ENCODE measurements at places on chromosomes 1 and 21.
A peak's percentile ranks its signal among the peaks of the same experiment; 100 is the strongest.

DNA sequence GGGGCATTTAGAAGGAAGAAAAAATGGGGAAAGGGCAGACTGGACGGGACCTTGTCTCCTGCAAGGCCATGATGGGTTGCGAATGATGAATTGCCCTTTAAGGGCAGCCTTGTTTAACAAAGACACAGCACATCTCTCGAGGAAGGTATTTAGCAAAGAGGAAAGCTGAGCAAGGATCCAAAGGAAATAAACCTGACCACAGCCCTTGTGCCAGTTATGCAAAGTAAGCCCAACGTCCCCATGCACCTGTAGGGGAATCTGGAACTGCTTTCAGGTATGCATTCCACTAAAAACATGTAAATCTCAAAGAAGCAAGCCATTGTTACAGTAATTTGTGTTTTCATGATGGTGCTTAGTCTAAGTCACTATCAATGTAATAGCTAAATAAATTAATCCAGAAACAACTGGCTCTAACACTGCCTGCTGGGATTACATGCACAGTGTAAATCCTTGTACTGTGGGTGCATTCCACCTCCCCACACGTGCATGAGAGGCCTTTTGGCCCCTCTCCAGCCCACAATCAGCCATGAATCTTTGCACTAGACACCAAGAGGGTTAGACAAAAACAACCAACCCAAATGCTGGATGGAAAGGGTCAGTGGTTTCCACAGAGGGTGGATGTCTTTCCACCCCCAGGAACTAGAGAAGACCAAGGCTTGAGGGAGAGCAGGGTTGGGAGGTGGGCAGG, 228.8 kb upstream of the KAZN start:
- no peak for DNase-seq

DNA sequence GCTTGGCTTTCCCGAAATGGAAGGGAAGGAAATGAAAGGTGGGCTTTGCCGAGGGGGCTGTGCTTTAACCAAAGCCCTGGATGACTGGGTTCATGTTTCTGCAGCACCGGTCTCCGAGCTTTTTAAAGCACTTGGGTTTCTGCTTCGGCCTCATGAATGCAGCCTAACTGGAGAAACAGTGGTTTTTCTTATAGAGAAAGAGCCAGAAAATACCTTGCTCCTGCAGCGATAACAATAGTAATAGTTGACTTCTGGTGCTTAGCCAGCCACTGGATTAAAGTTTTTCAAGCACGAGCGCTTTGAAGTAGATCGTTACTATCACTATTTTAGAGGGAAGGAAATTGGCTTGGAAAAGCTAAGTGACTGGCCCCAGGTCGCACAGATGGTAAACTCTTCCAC, 500 bp upstream of the DOCK7 start:
- no peak for DNase-seq

DNA sequence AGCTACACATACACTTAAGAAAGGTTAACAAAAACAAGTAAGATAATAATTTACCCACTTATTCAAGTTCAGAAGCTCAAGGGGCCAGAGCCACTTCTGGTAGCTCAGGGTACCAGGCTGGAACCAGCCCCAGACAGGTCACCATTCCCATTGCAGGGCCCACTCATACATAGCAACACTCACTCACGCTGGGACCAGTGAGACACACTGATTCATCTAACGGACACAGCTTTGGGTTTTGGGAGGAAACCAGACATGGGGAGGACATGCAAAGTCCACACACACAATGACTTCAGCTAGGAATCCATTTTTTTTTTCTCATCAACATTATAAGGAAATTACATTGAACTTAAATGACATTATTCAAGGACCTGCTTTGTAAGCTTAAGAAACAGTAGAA, 169.1 kb downstream of the ZC3H11B start:
- DNase-seq: no peak

GRCh38 chr1:54413295-54413694, 7.1 kb upstream of the SSBP3 start:
- no peak for DNase-seq

DNA sequence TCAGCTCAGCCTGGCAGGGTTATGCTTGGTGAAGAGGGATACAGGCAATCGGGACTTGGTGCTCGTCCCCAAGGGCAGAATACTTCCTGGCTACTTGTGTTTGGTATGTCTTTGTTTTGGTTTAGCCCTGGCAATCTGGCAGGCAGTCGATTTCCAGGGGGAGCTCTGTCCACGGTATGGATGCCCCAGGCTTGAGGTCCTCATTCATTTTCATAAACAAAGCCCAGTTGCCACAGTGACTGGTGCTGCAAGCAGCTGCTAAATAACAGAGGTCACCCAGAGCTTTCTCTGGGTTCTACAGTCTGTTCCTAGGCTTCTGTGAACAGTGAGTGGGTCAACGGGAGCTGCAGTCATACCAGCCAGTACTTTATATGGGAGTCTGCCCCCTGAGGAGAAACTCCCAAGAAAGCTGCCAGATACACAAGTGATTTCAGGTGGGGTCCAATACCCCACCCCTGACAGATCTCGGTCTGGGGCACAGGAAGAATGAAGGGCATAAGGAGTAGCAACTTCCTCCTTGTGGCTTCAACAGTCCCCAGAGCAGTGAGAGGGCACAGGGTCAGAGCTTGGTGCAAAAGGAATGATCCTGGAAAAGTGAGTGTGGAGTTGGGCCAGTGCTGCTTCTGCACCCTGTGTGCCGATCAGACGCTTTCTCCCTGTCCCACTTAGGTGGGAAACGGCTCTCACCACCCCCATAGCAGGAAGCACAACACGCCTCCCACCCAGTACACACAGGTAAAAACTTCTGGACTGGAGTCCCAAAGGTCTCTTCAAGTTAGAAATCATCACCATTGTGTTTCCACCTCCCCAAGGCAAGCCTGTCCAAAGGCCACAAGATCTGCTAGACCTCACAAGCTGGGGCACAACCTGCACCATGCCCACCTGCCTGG, 55.5 kb downstream of the TGFBR3 start:
- no peak for DNase-seq

DNA sequence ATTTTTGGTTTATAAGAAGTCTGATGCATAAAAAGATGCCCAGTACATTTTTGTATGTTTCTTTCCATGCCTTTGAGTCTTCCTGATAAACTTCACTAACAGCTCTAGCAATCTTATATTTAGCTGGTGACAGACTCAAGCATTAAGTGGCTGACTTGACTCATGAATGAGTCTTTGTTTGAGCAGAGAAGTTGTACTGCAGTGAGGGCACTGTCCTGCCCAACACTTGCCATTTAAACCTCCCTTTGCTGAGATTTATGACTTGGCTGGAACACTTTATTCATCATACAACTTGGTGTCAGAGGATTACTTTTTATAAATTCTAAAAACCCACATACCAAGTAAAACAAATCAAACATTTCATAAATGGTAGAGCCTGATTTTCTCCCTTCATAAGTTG, 14.6 kb upstream of the CAMSAP2 start:
- no peak for DNase-seq

DNA sequence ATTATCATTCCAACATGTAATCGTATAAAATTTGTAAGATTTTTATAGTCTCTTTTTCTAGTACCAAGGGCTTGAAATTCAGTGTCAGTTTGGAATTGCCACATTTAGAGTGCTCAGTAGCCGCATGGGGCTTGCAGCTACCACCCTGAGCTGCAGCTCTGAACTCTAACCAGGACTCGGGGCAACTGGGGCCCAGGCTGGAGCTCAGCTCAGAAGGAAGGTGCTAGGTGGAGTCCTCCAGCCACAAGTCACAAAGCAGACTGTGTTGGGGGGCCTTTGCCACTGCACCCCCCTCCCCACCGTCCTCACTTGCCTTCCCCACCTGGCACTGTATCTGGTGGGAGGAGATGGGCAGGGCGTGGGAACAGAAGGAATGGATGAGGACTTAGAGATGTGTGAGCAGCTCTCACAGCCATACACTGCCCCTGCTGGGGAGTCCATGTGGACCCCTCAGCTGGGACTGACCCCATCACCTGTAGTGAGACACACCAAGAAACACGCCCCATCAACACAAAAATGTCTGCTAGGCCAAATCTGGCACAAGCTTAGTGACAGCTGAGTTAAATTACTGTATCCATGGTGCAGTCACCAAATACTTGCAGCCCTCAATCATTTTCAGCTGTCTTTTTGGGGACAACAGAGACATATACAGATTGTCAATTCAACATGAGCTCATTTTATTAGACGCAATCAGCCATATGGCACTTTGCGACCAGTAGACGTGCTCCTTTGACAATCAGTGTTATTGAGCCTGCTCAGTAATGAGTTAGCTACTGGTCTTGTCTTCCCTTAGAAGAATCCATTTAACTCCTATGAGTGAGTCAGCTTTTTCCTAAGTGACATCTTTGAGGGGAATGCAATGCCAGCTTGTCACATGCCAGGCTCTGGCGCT, 241.7 kb upstream of the RAB4A start:
- DNase-seq: no peak

DNA sequence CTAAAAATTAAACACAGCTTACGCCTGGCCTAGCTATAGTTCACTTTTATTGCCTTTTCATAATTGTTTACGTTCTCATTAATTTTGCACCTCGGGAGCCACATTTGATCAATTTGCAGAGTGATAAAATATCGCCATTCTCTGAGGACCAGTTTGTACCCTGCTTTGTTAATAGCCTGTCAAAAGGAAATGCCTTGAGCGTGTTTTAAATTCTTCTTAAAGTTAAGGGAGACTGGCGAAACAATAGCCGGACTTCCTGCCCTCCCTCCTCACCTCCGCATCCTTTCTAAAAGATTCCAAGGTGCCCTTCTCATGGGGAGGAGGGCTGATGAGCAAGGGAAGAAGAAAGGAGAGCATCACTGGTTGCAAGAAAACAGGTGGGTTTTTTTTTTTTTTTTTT, 271.6 kb downstream of the KCNJ6 start:
- no peak for DNase-seq

DNA sequence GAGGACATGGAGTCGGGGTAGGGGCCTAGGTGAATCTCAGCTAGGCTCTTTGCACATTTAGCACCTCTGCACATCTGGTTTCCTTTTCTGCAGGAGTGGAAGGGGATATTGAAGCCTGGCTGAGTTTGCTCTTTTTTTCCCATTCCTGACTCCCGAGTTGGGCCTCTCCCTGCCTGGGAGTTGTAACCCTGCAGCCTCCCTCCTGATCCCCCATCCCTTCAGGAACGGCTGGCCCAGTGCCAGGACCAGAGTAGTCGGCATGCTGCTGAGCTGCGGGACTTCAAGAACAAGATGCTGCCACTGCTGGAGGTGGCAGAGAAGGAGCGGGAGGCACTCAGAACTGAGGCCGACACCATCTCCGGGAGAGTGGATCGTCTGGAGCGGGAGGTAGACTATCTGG, 836 bp downstream of the OLFML3 start:
- DNase-seq: no peak

DNA sequence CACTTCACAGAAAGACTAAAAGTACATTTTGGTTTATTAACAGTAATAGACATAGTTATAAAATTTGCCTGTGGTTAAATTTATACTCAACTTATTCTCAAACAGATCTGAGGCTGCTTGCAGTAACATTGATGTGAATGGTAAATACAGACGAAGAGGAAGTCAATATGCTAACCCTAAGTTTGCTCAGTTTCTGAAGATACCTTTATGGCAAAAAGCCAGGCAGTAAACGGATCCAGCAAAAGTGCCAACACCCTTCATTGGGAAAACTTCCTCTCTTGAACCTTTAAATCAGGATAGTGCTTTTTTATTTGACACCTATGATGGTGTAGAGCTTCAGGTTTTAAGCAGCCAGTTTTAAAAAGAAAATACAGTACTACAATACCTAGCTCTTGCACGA, 16.6 kb upstream of the CCDC181 start:
- DNase-seq: no peak

DNA sequence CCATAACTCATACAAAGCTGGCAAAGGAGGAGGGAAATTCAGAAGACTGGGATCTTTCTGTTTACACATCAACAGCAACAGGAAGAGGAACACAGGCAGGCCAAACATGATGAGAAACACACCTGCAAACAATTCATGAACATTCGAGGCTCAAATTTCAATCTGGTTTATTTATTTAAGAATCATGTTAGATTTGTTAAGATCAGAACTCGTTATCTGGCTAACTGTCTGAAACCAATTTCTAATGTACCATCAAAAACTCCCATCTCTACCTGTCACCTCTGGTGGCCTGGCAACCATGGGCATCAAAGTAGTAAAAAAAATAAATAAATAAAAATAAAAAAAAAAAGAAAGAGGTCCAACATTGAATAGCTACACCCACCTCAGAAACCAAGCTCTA, 9.8 kb downstream of the LBR start:
- DNase-seq: no peak

DNA sequence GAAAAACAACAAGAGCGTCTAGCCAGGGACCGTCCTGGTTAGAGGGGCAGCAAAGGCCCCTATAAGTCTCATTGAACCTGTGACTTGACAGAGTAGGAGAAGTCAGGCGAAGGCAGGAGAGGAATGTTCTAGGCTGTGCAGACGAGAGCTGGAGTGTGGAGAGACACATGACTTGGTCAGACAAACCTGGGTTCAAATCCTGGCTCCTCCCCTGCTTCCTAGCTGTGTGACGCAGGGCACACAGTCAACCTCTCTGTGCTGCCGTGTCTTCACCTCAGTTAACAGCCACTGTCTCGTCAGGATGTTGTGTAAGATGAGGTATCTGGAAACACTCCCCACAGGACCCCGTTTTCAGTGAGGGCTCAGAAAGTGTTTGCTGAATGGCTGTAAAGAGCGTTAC, 15.6 kb downstream of the SLC66A1 start:
- DNase-seq: no peak

DNA sequence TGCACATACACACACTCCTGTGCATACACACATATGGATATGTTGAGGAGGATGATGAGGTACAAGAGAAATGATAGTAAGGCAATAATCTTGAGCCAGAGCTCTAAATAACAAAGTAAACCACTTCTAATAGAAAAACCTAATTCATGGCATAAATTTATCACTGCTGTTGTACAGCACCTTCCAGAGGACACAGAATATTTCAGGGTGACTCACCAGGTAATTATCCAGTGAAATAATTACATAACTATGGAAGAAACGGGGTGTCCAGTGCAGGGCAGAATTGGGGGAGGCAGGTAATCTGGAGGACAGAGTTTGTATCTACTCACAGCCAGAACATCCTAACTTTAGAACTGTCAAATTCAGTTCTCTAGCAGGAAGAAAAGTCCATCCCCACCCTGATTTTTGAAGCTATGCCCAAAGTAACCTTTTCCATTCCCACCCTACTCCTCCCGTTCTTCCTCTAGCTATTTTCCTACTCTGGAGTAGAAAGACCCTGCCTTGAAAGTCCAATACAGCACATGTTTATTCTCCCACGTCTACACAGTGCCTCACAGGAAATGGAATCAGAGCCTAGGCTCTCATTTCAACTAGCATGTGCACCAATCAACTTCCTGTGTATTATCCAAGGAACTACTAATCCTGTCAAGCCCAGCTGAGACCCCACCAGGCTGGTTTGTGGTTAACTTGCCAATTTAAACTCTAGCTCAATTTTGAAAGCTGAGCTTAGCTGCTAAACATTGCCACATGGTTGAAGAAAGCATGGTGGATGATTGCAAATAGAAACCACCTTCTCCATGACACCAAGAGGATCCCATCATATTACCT, 96.6 kb downstream of the PTPN14 start:
- no peak for DNase-seq

GRCh38 chr1:8816264-8816663, 1.2 kb downstream of the RERE start:
- DNase-seq: no peak

GRCh38 chr1:46532498-46533178, 18.8 kb downstream of the KNCN start:
- peak; percentile 52 for DNase-seq
